ENCODE measurements at places on chromosomes 6 and 20.

DNA sequence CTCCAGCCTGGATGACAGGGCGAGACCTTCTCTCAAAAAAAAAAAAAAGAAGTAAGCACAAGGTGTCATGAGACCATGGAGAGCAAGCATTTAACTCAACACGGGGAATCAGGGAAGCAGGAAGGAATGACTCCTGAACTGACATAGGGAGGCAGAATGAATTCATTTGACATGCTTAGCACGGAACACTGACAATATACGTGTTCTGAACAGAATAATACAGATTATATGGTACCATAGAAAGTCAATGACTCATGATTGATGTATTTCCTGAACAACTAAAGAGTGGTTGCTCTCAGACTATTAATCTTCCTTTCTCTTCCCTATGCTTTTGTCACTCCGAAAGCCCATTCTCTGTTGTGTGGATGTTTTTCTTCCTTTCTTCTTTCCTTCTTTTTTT is 20.7 kb upstream of the ASIP start:
- DNase-seq: peak; percentile 50

DNA sequence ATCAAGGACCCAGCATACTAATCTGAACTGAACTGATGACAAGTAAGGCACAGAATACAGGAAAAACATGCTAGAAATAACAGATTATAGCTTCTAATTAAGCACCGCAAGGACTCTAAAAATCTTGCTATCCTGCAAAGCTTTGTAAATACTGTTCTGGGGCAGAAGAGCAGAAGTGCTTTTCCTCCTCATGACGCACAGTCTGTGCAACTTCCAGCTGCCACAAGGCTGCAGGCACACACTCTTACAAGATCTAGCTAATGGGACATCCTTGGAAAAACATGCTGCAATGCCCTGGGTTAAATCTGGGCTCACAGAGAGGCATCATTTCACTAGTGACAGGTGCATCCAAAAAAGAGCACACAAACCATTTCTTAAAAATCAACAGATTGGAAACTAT is 188.6 kb downstream of the GJA10 start:
- no peak for DNase-seq

- no peak for DNase-seq
These were observed 549 bp upstream of the CSE1L start for GRCh38 chr20:49045440-49046086.

DNA sequence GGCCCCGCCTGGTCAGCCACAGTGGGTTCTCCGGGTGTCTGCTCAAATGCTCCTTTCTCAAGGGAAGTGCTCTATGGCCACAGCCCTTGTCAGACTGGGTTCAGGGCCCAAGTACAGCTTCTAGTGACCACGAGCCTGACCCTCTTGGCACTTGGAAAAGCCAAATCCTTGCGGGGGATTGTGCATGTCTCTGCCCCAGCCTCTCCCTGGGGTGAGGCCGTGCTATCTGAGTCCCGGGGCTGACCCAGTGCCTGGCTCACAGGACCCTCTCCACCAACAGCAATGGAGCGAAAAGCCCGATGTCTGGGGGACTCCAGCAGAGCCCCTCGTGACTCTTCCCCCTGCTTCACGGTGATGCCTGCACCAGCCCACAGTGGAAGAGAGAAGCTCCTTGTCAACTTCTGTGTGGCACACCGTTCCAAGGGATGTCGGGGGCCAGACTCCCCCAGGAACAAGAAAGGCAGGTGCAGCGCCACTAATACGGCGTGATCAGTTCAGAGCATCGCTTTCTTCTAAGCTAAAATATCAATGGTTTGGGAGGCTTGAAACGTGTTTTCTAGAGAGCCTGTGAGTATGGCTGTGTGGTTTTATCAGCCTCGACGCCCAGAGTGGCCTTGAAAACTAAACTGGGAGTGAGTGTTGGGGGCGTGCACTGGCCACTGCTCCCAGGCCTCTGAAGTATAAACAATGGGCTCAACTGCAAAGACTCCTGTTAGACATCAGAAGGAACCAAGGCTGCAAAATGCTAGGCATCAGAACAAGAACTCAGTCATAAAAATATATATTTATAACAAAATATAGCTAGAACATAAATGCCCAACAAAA is 51.9 kb downstream of the DLL1 start:
- no peak for DNase-seq

DNA sequence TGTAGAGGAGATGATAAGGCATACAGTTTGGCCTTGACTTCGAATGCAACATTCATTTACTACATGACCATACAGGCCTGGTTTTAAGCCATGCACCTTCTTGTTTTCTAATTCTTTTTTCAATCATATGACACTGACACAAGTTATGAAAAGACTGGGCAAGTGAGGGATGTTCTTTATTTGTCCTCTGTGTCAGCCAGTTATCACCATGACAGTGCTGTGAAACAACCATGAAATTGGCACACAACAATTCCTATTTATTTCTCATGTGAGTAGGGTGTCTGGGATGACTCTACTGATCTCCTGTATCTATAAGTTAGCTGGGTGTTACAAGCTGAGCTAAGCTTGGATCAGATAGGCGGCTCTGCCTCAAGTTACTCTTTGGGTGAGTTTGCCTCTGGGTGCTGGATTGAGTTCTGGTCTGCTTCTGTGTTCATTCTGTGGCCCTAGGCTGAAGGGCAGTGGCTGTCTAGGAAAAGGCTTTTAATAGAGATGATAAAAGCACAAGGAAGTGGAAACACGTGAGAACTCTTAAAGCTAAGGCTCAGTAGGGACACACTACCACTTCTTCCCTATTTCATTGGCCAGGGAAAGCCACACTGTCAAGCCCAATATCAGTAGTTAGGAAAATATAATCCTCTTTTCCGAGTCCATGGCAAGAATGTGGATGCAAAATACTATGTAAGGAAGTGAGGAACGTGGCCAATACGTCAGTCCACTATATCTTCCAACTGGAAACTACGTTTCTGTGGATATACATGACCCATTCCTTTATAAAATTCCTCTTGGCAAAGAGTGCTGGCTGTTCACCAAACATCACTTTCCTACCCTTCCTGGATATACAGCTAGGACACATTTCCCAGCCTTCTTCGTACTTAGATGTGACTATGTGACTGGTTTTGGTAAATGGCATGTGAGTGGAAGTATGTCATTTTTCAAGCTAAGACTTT is 126.2 kb upstream of the RNF24 start:
- no peak for DNase-seq

DNA sequence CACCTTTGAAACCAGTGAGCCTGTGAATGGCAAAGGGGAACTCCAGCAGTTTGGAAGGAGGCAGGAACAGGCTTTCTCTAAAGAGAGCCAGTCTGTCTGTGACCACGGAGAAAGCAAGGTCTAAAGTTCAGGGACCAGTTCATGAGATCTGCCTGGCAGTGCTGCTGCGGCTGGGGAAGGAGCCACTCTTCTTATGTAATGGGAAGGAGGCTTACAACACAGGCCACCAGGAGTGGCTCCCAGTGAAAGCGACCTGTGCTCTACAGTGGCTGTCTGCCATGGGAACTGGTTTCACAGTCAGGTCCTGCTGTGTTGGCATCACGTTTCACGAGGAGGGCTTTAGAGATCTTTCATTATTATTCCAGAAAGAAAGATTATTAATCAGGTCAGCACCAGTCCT is 291.9 kb upstream of the PRDM1 start:
- no peak for DNase-seq

GRCh38 chr6:112481211-112481610 is 134.1 kb downstream of the RFPL4B start:
- no peak for DNase-seq

DNA sequence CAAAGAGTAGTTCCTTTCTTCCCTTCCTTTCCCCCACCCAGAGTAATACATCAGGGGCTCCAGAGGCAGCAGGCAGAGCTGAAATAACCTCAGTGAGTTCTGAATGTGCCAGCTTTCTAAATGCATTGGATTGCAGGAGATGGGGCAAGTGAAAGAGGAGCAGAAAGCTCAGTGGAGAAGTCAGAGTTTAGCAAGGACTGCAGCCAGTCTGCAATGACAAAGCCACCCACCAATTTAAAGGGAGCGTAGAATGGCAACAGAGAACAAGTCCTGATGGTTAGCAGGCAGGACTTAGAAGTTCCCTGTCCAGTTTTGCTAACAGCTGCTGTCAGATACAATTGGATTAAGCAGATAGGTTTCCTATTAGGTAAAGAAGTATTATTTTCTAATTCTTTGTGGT is 203.4 kb upstream of the RIN2 start:
- no peak for DNase-seq

- DNase-seq: no peak
These were observed 26.3 kb downstream of the SAMHD1 start for GRCh38 chr20:36925234-36925633.

- no peak for DNase-seq
These were observed 370.8 kb upstream of the BTBD3 start for GRCh38 chr20:11546939-11547338.

GRCh38 chr6:170278743-170279094 is 12.2 kb downstream of the DLL1 start:
- no peak for DNase-seq

- DNase-seq: no peak
These were observed 79.0 kb downstream of the ALDH8A1 start for GRCh38 chr6:134870677-134871498.

DNA sequence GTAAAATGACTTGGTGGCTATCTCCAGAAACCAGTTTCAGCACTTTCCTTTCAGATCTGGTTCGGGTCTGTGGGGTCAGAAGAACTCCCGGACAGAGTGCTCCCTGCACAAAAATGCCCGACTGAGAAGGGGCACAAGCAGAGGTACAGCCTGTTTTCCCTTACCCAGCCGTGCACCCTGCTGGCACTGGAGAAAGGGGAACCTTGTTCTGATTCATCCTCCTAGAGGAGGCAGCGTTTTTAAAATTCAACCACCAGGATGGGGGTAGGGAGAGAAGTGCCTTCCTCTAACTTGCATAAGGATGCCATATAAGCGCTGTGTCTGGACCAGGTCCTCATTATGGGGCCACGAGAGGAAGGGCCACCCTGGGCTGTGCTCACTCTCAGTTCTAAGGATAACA is 17.6 kb downstream of the RIMS4 start:
- no peak for DNase-seq

- no peak for DNase-seq
These were observed 16.4 kb downstream of the SLC17A5 start for GRCh38 chr6:73637404-73637803.

DNA sequence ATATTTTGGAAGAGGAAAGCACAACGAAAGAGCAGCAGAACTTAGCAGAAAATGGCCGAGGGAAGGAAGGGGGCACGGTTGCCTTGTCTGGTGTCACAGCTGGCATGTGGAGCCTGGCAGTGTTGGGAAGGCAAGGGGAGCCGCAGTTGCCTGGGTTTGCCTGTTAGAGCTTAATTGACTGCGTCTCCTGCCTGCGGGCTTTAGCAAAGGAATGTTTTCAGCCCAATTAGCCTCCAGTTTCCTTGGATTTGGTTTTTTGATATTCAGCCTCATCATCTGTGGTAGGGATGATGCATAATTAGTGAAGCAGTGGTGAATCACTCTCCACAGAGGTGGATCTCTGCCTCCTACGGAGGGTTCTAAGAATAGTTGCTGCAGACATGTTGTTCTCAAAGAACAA is 832.6 kb downstream of the QKI start:
- no peak for DNase-seq

GRCh38 chr20:37389241-37389747 is 43.4 kb downstream of the SRC start:
- no peak for DNase-seq

- DNase-seq: no peak
These were observed 17.5 kb upstream of the CEP85L start for GRCh38 chr6:118668761-118669385.

GRCh38 chr6:48754641-48755040 is 643.6 kb upstream of the PTCHD4 start:
- no peak for DNase-seq

GRCh38 chr6:140025171-140025570 is 650.7 kb upstream of the CITED2 start:
- DNase-seq: no peak

- no peak for DNase-seq
These were observed 69.1 kb upstream of the SLC22A23 start for GRCh38 chr6:3525915-3526314.

- no peak for DNase-seq
These were observed 42.2 kb downstream of the VSTM2L start for GRCh38 chr20:37945091-37945547.

- DNase-seq: no peak
These were observed 138.0 kb upstream of the RALGAPA2 start for GRCh38 chr20:20850407-20850806.

DNA sequence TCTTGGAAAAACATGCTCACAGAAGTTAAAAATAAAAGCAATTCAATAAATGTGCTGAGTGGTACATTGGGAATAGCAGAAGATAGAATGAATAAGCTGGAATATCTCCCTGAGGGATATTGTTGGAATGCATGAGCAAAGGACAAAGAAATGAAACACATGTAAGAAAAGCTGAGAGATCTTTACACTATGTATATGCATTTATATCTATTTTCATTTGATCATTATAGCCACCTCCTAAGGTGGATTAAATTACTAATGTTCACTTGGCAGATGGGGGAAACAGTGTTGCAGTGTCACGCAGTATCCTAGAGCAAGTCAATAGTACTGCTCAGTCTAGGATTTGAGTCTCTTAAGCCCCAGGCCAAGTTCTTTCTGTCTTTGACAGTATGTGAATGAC is 542.0 kb upstream of the MARCKS start:
- DNase-seq: no peak

GRCh38 chr6:50116390-50116789 is 66.7 kb upstream of the DEFB112 start:
- DNase-seq: no peak

DNA sequence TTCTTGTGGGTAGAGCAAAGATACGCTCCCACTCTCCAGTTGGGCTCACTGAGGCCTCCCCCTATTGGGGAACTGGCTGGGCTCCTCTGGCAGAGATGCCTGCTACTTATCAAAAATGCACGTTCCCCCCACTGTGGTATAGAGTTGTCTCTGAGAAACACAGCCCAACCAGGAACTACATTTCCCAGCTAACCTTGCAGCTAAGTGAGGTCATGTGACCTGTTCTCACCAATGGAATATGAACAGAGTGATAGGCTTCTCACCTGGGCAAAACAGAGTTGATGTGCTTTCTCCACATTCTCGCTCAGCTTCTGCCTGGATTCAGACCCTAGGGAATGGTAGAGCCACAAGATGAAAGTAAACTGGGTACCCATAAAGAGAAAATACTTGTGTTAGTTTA is 49.1 kb upstream of the PTPRT start:
- DNase-seq: peak; percentile 57

- no peak for DNase-seq
These were observed 178.2 kb upstream of the THEMIS start for GRCh38 chr6:128079021-128079420.

- DNase-seq: no peak
These were observed at the start of gene BCAS1 for GRCh38 chr20:54070187-54070987. Gene BCAS1 (minus strand): TSS chr20:54070594. CDS start chr20:54058718, 11,876 bp downstream.

- no peak for DNase-seq
These were observed 31.8 kb downstream of the KCNK5 start for GRCh38 chr6:39197521-39197920.

GRCh38 chr6:39696986-39697788 is 28.0 kb downstream of the KIF6 start:
- DNase-seq: no peak

GRCh38 chr6:150539568-150539967 is 60.1 kb upstream of the PLEKHG1 start:
- DNase-seq: peak; percentile 14
